ENCODE measurements at places on chromosomes 13 and 19.

GRCh38 chr13:106381091-106381490 is 154.4 kb downstream of the EFNB2 start:
- ATAC-seq: no peak

- no peak for ATAC-seq
Measured at GRCh38 chr13:29441306-29441705, 154.2 kb downstream of the SLC7A1 start.

DNA sequence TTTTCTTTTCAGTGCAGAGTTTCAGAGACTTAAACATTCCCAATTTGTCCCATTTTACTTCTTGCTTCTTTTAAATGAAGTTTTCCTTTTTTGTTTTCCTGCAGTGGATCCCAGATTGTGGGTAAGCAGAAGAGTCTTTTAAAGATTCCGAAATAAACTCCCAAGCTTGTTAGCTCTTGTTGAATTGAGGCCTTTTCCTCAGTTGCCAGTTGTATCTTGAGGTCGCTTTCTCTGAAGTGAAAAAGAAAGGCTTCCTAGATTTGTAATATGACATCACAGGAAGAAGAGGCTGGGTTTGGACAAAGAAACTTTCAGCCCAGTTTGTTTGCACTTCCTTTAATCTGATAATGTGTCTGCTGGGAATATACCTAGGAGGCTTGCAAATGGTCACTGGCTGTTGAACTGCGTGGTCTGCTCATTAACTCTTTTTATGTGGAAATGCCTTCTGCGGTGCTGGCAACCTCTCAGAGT is at the start of gene LPAR6:
Gene LPAR6, minus strand, starts transcription at position 233 of the 471 bp plus-strand sequence. CDS start 690 bp downstream, outside the sequence.
- peak; percentile 53 for ATAC-seq

DNA sequence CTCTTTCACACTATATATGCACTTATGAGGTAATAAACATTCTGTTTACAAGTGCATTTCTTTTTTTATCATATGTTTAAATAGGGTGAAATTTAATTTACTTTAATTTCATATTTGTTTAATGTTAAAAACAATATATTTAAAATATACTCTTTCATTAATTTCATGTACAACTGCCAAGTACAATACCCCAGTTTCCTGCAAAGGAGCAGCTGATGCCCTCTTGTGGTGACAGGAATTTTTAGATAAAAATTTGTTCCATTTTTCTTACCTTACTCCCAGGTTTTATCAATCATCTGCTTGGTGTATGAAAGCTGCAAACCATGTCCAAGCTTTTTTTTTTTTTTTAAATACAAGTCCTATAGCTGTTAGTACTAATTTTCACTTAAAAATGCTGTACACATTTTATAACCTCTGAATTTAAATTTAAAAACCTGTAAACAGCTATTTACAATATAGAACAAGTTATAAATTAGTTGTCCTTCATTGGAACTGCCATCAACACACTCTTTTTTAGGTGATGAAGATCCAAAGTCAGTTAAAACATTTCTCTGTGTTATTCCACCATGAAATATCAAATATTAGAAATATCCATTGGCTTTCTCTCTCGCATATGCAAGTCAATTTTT is 4.9 kb downstream of the PCDH20 start:
- ATAC-seq: no peak

- ATAC-seq: no peak
Measured at GRCh38 chr19:1828279-1829238, 16.5 kb upstream of the ATP8B3 start.

- no peak for ATAC-seq
Measured at GRCh38 chr19:20171285-20171684, 4.3 kb downstream of the ZNF486 start.

DNA sequence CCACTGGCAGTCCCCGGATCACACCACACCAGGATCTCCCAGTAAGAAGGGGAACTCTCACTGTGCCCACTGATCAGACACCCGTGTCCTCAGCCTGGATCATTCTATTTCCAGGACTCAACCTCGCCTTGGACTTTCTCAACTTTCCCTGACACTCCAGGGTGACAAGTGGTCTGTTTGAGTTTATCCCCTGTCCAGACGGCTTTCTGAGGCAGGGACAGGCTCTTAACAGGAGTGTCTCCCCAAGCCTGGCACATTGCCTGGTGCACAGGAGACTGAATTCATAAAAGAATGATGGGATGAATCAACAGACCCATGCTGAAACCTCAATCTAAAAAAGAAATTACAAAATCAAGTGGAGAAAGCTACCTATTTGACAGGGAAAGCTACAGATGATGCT is 606.6 kb downstream of the EFNB2 start:
- no peak for ATAC-seq

DNA sequence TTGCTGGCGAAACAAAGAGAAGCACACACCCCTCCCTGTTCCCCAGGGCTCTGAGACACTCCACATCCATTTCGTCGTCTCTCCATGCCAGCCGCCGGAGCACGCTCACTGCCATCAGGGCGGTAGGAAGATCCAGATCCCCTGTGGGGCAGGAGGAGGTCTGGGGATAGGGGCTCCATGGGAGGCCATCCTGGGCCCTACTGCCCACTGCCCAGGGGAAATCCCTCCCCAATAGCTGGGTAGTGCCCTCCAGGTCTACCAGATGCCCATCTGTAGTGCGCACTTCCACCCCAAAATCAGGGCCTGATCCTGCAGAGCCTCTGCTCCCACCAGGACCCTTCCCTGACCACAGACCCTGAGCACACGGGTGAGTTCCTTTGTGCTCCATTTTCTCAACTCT is 80.3 kb downstream of the EFNB2 start:
- ATAC-seq: no peak

DNA sequence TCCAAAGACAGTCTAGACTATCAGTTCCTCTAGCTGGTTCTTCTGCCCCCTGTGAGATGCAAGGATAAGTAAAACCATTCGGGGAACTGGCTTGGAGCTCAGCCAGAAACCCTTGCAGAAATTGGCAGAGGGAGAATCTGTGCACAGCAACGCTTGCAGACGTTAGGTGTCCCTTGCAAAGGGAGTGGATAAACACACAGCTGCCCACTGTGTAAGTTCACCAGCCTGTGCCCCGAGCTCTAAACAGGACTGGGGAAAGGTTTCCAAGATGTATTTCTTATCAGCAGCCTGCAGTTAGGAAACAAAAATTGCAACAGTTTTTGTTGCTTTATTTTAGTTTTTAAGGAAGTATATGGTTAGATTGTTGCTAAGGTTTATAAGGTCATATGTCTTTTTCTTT is 19.0 kb upstream of the ADGRE1 start:
- no peak for ATAC-seq

GRCh38 chr19:39890755-39891551 is 43.5 kb downstream of the FCGBP start:
- peak; percentile 12 for ATAC-seq

- no peak for ATAC-seq
Measured at GRCh38 chr19:9528757-9529336, 9.6 kb downstream of the ZNF426 start.

DNA sequence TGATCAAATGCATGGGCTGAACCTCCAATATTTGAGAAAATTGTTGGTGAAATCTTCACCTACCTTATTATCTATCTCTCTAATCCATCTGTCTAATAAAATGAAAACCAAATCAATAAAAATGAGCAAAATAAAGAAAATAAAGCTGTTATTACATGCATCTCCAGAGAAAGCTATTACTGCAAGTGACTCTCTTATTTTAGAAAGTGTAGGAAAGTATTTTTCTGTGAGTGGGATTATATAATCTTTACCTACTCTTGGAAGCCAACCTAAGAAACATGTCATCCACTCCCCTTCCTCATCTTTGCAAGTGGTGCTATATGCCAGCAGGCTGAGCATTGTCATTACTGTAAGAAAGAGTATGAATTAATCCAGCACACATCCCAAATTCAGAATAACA is 191.5 kb upstream of the RFC3 start:
- no peak for ATAC-seq

DNA sequence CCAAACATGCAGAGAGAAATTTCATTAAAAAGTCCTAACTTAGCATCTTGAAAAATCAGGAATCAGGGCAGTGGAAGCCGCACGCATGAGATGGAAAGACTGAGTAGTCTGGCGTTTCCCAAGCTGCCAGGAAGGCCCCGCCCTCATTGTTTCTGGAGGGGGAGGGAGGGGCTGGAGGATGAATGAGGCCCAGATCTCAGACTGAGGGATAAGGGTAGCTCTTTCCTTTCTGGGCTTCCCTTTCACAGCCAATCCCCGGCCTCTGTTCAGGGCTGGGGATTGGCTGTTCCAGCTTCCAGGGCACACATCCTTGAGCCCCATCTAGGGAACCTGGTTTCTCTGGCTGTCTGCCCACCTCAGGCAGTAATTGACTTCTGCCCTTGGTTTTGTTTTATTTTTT is 7.3 kb downstream of the C19orf53 start:
- ATAC-seq: peak; percentile 29

DNA sequence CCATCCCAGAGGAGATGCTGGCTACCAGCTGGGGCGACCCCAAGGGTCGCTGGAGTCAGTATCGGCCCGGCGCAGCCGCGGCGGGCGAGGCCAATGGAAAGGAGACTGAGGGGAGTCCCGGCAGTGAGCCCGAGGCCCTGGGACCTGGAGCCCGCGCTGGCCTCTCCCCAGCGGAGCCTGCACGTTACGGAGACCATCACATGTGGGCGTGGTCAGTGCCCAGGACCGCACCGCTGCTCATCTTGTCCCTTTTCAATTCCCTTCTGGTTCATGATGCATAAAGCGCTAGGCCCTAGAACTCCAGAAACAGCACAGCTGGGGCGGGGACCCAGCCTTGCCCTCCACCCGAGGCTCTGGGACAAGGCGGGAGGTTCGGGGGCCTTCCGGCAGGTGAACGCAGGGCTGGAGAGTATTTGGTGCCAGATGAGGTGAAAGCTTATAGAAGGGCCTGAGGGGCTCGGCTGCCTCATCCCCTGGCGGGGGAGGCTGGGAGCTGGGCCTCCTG is 8.0 kb downstream of the C19orf25 start:
- peak; percentile 52 for ATAC-seq

DNA sequence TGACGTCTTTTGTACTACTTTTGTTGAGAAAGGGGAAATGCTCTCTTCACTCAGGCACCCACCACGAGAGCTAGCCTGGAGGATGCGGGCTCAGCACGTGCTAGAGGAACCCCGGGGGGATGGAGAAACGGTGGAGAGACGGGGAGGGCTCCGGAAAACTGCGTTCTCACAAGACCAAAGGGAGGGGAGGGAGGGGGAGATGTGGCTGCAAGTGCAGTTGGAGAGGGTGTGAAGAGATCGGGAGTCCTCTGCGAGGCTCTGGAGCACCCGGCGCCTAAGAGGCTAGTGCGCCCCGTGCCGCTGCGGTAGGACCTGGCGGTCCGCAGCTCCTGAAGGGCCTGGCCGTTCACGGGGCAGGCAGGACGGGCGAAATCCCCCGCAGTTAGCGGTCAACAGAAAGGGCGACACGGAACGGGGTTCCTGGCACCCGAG is 43.4 kb upstream of the XPO4 start:
- ATAC-seq: no peak

DNA sequence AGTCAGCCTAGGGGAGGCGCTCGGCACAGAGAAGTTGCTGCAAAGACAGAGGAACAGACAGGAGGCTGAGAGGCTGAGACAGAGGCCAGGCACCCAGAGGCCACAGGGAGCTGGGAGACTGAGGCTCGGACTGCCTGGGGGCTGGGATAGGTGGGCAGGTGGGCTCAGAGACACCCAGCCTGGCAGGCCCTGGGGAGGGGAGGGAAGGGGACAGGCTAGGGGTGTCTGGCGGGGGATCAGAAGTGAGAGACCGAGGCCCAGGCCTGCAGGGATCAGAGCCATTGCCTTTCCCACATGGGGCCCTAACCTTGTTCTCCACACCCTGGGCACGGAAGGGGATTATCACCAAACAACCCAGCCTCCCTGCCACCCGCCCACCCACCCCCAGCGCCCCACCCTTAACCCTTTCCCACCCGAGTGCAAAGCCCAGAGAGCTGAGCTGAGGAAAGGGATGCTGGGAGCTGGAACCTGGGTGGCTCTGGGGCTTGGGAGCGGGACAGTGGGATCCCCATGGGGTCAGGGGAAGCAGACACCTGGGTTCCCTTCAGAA is 1.3 kb downstream of the NTN5 start:
- no peak for ATAC-seq

- ATAC-seq: peak; percentile 35
Measured at GRCh38 chr19:2290441-2291184, 8.6 kb upstream of the PEAK3 start.

DNA sequence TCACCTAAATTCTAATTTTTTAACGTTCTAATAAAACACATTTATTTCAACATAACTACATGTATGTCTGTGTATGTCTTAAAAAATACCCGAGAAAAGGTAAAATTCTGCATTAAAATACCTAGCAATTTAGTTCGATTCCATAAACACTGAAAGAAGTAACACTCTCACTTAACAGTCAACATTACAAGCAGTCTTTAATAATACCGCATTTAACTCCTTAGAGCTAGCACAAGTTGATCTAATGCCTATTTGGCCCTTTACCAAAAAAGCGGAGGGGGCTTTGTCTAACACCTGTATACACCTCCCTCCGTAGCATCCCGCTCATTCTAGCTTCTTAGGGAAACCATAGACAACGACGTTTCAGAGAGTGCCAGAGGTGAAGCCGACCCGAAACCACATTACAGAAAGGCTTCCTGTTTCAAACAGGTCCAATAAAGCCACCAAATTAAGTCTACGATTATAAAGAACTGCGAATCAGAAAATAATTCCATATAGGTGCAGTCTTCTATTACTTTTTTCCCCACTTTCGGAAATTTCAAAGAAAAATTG is 1.2 kb downstream of the SPART start:
- no peak for ATAC-seq

DNA sequence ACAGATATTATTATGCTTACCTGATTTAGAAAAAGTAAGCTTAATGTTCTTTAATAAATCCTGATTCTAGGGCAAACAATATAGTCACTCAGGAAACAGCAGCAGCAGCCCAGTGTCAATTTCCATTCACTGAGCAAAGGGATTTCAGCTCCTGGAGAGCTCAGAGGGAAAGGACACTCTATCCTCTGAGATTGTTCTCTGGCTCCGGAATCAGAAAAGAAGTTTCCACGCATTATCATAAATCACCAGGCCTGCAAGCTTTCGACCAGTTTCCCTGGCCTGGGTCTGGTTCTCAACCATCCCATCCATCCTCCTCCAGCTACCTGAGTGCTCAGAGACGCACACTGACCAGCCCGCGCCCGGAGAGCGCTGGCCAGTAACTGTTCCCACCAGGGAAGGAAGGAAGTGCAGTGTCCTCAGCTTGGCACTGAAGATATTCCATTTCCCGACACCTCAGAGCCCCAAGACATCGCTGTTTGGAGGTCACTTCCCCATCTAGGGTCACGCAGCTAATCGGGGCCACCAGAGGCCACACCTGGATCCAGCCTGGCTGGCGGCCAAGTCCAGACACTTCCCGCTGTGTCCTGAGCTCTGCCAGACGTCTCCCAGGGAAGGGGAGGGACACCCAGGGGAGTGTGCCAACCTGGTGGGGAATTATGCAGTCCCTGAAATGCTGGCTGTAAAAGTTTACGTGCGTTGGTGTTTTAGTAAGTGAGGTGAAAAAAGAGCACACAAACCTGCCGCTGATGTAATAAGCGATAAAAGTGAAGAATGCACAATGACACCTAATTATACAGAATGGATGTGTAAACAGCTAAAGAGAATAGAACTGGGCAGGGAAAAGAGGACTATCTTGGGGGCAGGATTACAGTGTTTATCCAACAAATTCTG is 29.1 kb downstream of the EPS15L1 start:
- no peak for ATAC-seq

Measured in activated T-helper 17 cell treated with anti-CD3 and anti-CD28 coated beads, Interleukin-2, amount 50 U/mL, for 72 hours (primary cell).